ENCODE measurements at places on chromosomes 4 and X.

DNA sequence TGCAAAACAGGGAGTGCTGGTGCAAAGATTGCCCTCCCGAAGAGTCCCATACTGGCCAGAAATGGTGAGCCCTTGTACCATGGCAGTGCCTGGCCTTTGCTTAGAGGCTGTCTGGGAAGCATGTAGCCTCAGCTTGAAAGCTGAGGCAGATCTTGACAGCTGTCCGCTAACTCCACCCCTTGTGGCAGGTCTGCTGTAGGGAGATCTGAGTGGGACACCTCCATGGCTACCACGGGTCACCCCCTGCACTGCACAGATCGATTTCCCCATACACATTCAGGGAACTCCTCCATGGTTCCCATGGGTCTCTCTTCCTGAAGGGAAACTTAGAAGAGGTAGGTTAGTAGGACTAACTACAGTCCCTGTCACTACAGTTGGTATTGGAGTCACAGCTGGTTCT lies 6.1 kb upstream of the ACOT9 start:
- H3K4me1 ChIP-seq, result peaks cover 9% of the 10 kb centered on the region
- no peaks in the 10 kb centered on the region for H3K27me3 ChIP-seq
- no peak overlapping the region for H3K4me3 ChIP-seq

DNA sequence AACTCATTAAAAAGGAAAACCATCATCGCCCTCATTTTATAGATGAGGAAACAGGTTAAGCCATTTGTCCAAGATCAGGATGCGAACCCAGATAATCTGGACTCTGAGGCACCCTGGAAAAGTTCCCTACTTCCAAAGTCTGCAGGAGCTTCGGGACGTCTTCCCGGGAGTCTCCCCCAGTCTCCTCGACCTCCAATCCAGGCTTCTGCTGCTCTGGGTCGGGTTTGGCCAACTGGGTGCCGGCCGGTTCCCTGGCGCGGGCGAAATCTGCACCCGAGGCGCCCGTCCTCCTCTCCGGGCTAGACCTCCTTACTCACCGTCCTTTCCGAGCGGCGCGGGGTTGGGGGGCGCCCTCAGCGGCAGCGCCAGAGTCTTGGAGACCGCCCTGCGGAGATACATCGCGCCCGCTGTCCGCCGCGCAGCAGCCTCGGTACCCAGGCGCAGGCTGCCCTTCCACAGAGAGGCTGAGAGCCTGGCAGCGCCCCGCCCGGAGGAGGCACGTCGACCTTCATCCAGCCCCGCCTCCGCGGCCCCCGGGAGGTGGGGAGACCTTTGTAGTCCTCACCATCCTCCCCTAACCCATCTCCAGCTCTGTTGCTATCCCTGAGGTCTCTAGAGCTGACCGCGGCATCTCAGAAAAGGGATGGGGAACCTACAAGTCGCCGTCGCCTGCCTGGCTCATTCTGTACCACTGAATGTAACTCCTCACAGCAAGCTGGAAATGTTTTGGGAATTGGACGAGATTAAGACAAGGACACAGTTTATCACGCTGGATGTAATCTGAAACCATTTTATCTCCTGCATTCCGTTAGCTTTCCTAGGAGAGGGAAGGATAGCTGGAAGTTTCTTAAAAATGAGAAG lies at the start of gene MGARP:
MGARP (minus strand) TSS at position 466 of the 861 bp plus-strand sequence; CDS start at position 399, 67 bp downstream.
- peak within 1 kb of the TSS; percentile 78 for H3K4me3 ChIP-seq
- no peak for DNase-seq
- peaks cover 68% of the 10 kb centered on the region for H3K27me3 ChIP-seq
- peaks cover 6% of the 10 kb centered on the region for H3K36me3 ChIP-seq

DNA sequence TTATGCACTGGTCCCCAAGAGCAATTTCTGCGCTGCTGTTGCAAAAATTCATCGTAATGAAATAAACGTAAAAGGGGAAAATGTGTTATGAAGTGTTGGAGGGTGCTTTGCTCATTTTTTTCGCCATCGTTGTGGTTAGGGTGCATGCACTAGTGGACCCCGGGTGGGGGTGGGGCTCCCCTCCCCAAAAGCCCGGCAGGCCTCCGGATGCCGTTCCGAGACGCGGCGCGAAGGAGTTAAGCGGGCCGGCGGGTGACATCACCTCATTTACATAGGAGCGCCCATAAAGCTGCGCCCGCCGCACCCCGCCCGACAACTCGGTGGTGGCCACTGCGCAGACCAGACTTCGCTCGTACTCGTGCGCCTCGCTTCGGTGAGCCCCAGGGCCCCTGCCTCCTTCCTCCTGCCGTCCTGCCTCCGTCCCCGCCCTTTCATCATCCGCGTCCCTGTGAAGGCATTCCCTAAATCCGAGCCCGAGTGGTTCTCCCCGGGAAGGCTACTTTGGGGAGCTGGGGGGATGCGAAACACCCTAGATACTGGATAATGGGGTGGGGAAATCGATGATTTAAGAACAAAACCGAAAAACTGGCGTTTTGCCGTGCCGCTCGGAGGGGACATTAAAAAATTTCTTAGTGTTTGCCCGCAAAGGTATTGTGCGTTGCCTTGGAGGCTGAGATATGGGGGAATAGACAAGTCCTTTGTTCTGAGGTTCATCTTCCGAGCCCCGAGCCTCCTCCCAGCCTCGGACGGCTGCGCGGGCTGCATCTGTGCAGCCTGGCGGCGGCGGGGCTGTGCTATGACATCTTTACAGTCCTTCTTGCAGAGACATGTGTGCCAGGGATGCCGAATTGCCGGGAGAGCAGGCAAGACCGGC lies at the start of gene TMSB4X:
TMSB4X (plus strand) TSS at position 315 of the 874 bp plus-strand sequence.
- H3K4me3 ChIP-seq, result peak within 1 kb of the TSS; percentile 99
- H3K4me1 ChIP-seq, result peaks cover 37% of the 10 kb centered on the region
- H3K27me3 ChIP-seq, result peaks cover 2% of the 10 kb centered on the region
- DNase-seq, result peak; percentile 83
- H3K27ac ChIP-seq, result peak within 1 kb of the TSS; percentile 99
- peaks cover 41% of the 10 kb centered on the region for H3K36me3 ChIP-seq

DNA sequence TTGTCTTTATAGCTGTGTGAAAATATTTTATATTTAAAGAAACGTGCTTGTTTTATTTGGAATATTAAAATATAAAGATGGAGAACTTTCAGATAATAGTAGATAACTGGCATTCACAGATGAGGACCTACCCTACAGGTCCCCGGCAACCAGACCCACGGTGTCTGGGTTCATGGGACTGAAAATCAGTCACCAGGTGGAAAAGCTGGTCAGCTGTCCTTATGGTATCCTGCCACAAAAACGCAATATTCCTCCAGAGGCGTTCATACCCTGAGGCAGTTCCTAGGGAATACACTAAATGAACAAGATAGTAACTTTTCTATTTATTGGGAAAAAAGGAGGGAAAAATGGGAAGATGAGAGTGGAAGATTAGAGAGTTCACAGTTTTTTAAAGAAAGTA lies 1.2 kb downstream of the TLR6 start:
- no peak for DNase-seq
- H3K27ac ChIP-seq, result peak overlapping the region; percentile 87
- H3K36me3 ChIP-seq, result no peaks in the 10 kb centered on the region
- peaks cover 5% of the 10 kb centered on the region for H3K27me3 ChIP-seq
- peak overlapping the region; percentile 84 for H3K4me3 ChIP-seq

DNA sequence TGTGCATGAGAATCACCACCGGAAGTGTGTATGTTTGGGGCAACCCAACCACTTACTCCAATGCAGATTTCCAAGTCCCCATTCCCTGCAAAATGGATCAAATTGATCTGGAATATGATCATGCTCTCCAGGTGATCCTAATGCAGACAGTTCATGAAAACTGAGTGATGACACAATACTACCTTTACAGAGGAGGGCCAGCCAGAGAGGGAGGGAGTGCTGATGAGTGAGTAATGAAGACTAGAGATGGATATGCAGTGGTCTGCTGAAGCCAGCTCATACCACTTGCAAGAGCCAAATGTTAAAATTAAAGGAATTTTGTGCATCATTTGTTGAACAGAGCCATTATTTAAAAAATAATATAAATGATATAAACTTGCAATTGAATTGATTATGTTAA lies 10.2 kb upstream of the CPE start:
- H3K27ac ChIP-seq, result no peak overlapping the region
- H3K4me3 ChIP-seq, result no peak overlapping the region
- no peak for DNase-seq
- H3K27me3 ChIP-seq, result peaks cover 20% of the 10 kb centered on the region
- no peaks in the 10 kb centered on the region for H3K36me3 ChIP-seq
- no peaks in the 10 kb centered on the region for H3K4me1 ChIP-seq

- peaks cover 7% of the 10 kb centered on the region for H3K4me1 ChIP-seq
- no peak overlapping the region for H3K4me3 ChIP-seq
Observed at GRCh38 chrX:40127052-40127451, 29.3 kb upstream of the BCOR start.

GRCh38 chr4:6473264-6474052 lies 1.0 kb upstream of the PPP2R2C start:
- H3K4me1 ChIP-seq, result peaks cover 2% of the 10 kb centered on the region
- H3K36me3 ChIP-seq, result no peaks in the 10 kb centered on the region
- H3K27ac ChIP-seq, result no peak overlapping the region
- DNase-seq, result no peak
- H3K27me3 ChIP-seq, result peaks cover 49% of the 10 kb centered on the region

- H3K36me3 ChIP-seq, result no peaks in the 10 kb centered on the region
- no peaks in the 10 kb centered on the region for H3K27me3 ChIP-seq
- H3K4me1 ChIP-seq, result no peaks in the 10 kb centered on the region
- no peak overlapping the region for H3K4me3 ChIP-seq
- no peak overlapping the region for H3K27ac ChIP-seq
- no peak for DNase-seq
Observed at GRCh38 chr4:61468024-61468720, 268.0 kb downstream of the ADGRL3 start.

DNA sequence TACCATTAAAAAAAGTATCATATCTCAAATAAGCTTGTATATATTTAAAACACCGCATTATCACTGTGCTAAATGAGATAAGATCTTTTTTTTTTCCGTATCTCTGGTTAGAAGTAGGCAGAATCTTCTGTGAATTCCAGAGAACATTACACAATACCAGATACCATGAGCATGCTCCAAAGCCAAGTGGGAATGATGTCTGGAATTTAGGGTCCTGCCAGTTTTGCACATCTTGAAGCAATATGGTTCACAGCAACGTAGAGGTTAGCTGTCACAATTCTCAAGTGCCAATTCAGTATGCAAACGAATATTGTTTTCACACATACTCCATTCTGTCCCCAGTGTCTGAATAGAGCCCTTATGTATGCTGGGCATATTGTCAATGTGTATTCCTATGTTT lies 127.5 kb upstream of the NEIL3 start:
- DNase-seq, result no peak
- peaks cover 13% of the 10 kb centered on the region for H3K4me1 ChIP-seq

GRCh38 chr4:103307453-103308247 lies 109.5 kb upstream of the CENPE start:
- H3K4me3 ChIP-seq, result no peak overlapping the region
- H3K27me3 ChIP-seq, result no peaks in the 10 kb centered on the region
- no peaks in the 10 kb centered on the region for H3K36me3 ChIP-seq
- H3K27ac ChIP-seq, result no peak overlapping the region

Data from T-helper 2 cell treated with Interferon-gamma antibody and Interleukin-4, amounts not matched to agents 5 μg/mL and 100 μg/mL, for 36 hours (primary cell).